ENCODE measurements at places on chromosomes 3 and 15. TPM values are rescaled to one million over a fixed set of nuclear protein-coding genes. Genes with fewer than 3 reads are reported as not detected.

Gene HRG
- not detected for total RNA-seq

Gene RAB6B
- total RNA-seq: 3.0 TPM

Gene COL6A6
- total RNA-seq: not detected

DNA sequence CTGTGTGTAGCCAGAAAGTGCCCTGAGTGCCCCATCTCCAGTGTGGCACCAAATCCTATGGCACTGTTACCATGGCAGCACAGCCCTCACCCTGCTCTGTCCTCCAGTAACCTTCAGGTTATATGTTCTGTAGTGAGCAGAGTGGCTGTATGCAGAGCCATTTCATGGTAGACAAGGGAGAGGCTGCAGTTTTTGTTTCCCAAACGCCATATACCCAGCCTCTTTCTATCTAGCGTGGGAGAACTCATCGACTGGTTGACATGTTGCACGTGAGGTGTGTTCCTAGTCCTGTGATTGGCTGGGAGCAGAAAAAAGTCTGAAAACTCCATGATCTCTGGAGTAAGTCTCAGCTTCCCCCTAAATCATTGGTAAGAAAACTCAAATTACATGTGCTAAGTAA is 2.0 kb downstream of the SIDT1 start:
- no peak for DNase-seq

DNA sequence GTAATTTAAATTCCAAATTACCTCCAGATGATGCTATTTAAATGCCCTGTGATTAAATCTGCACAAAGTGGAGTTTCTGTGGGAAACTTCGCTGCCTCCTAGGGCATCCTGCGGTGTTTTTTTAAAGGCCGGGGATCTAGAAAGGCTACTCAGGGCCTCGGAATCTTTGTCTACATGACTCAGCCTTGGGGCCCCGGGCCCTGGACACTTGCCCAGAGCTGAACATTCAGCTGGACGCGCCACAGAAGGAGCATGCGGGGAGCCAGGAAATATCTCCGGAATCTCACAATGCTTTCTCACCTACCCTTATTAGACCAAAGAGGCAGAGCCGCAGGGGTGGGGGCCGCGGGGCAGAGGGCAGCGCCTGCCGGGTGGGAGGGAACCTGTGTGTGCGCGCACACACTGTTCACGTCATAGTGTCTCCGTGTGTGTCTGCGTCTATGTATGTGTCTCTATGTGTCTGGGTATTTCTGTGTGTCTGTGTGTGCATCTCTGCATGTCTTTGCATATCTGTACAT is 145.5 kb upstream of the TPM1 start:
- DNase-seq: peak; percentile 93

DNA sequence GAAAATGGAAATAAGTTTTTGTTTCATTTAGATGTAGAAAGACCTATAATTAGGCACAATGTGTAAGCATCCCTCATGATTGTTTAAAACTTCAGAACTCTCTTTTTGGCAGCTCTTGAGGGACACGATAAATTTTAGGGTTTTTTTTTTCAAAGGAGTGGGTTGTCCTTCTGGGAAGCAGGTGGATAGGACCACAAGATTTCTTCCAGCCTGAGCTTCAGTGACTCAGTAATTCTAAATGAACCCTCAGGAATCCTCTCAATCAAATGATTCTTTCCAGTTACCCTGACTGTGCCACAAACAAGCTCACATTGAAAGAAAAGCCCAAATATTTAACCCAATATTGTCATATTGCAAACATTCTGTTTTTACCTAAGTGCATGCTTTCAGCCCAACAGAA is 45.1 kb downstream of the COL8A1 start:
- no peak for DNase-seq

DNA sequence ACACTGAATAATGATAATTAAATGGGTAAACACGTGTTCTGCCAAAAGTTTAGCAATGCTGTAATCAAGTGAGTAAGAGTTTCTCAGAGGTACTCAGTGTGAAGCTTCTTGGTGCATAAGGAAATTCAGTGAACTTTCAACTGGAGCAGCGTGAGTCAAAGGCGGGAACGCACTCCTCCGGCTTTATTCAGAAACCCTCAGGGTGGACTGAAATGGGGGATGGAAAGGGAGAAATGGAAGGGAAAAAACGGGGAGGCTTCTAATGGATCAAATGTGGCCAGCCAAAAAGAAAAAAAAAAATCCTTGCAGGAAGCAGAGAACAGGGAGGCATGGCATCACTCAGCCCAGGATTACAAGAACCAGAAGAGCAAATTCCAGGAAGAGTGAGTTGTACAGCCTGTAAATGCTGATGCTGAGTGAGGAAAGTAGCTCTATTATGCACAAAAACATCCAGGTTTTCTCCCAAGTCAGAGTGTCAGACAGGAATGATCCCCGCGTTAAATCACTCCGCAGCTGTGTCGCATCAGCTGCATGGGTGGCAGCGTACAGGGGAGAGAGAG is 85.3 kb downstream of the ASB7 start:
- DNase-seq: no peak

GRCh38 chr3:63980830-63981498 is 42.3 kb downstream of the PSMD6 start:
- peak; percentile 90 for DNase-seq

GRCh38 chr3:109851854-109852253 is 514.5 kb upstream of the DPPA4 start:
- no peak for DNase-seq

DNA sequence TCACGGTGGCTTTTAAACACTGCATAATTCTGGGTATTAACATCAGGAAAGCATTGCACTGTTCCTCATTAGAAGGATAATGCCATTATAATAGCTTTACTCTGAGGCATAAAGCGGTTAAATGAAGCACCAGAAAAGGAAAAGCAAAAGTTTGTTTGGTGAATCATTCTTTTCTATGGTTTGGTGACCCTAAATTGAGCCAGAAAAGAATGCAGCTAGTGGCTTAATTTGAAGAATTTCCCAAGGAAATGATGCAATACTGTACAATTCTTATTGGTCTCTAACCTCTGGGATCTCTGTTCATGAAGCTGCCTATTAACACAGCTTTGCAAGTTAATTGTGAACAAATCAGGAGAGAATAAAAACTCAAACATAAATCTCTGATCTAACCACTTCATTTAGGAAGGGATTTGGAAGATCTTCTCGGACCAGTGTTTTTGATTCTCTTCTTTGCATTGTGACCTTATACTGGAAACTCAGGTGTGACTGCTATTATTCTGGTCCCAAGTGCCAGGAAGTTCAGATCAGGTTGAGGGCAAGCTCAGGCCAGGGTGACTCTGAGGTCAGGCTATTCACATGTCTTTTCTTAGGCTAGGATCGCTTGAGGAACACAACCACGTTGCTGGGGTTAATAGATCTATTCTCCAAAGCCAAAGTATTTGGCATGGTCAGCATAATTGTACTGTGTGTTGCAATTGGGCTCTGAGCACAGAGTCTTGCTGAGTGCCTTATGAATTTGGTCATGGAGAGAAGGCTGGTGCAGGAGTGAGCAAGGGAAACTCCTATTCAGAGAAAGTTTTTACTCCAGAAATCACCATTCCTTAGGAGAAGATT is 11.3 kb upstream of the DLG1 start:
- peak; percentile 11 for DNase-seq

- no peak for DNase-seq
Measured at GRCh38 chr3:181278468-181279238, 289.1 kb upstream of the DNAJC19 start.

- no peak for DNase-seq
Measured at GRCh38 chr3:39372833-39373232, 10.3 kb upstream of the SLC25A38 start.

All from body of pancreas (tissue), 4 donors.